Neural crest cell (in vitro differentiated cells): ENCODE measurements at places on chromosomes 3 and 15.
A peak's percentile ranks its signal among the peaks of the same experiment; 100 is the strongest.

DNA sequence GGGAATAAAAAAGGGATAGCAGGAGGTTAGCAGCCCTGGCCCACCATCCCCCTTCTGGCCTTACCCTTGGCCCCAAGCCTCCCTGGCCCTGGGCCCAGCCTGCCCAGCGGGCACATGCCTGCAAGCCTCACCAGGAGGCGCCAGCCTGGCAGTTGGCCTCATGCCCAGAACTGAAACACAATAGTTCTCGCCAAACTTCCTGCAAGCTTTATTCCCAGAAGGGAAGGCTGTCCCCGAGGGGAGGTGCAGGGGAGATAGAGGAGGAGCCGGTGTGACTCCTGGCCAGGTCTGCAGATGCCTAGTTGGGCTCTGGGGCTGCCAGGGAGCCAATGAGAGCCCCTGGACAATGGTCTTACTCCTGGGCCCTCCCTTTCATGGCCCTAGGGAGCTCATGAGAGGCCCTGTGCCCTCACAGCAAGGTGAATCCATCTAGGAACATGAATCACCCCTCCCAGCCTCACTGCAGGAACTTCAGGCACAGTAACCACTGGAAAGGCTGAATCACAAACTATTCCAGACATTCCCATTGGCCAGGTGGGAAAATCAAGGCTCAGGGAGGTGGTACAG, 4.0 kb downstream of the CCDC33 start:
- H3K36me3 ChIP-seq, result no peaks in the 10 kb centered on the region
- no peak overlapping the region for H3K27ac ChIP-seq
- no peak overlapping the region for H3K4me3 ChIP-seq
- DNase-seq, result no peak
- H3K27me3 ChIP-seq, result no peaks in the 10 kb centered on the region

- H3K4me3 ChIP-seq, result no peak overlapping the region
- H3K27ac ChIP-seq, result no peak overlapping the region
- peaks cover 16% of the 10 kb centered on the region for H3K4me1 ChIP-seq
- H3K36me3 ChIP-seq, result peaks cover 19% of the 10 kb centered on the region
Observed at GRCh38 chr3:193951859-193952258, 184.1 kb upstream of the HES1 start.

- H3K27me3 ChIP-seq, result no peaks in the 10 kb centered on the region
- no peak for DNase-seq
- peaks cover 14% of the 10 kb centered on the region for H3K4me1 ChIP-seq
- no peak overlapping the region for H3K27ac ChIP-seq
- peaks cover 11% of the 10 kb centered on the region for H3K36me3 ChIP-seq
Observed at GRCh38 chr15:74571191-74571590, 30.2 kb downstream of the ARID3B start.

DNA sequence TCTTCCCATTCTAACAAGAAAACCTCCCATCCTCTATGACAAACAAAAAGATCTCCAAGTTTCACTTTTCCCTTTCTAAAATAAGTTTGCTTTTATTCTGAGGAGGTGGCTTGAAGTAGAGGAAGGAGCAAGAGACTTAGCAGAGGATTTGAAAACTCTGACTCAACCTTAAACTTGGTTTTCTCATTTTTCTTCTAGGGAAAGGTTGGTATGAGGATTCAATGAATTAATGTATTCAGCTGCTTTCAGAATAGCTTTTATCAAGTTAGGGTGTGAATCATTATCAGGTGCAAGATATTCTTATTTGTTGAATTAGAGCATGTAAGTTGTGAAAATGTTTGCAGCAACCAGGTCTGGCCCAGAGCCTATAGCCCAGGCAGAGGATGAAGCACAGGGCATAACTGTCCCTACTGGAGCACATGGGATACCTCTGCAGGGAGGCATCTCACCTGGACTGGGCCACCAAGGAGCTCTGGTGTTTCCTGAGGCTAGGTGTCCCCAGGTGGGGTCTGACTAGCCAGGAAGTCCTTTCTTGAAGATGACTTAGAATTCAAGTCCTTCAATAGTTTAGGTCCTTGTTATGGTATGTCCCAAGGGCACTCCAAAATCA, 42.3 kb downstream of the SATB1 start:
- H3K36me3 ChIP-seq, result no peaks in the 10 kb centered on the region
- no peak for DNase-seq
- H3K27me3 ChIP-seq, result no peaks in the 10 kb centered on the region
- H3K4me3 ChIP-seq, result no peak overlapping the region

GRCh38 chr3:105394177-105394576, 27.5 kb downstream of the ALCAM start:
- DNase-seq, result no peak
- no peaks in the 10 kb centered on the region for H3K27me3 ChIP-seq
- no peak overlapping the region for H3K4me3 ChIP-seq
- peaks cover 9% of the 10 kb centered on the region for H3K36me3 ChIP-seq
- H3K27ac ChIP-seq, result no peak overlapping the region

DNA sequence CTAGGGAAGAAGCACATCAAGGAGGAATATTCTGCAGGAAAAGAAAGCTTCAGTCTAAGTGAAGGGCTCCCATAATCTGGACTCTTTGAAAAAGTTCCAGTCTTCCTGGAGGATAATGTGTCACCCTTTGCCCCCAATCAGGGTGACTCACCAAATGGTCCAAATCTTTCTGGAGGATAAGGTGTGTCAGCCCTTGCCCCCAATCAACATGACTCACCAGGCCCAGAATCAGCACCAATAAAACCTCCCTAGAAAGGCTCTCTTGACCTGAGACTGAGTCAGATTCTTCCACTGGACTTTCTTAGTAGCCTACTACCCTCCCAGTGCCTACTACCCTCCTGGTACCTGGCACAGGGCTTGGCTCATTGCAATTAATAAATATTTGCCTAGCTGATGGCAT, 9.5 kb upstream of the ARL14 start:
- H3K27me3 ChIP-seq, result no peaks in the 10 kb centered on the region
- DNase-seq, result no peak
- H3K27ac ChIP-seq, result no peak overlapping the region
- H3K4me1 ChIP-seq, result peaks cover 21% of the 10 kb centered on the region
- no peak overlapping the region for H3K4me3 ChIP-seq
- H3K36me3 ChIP-seq, result no peaks in the 10 kb centered on the region

GRCh38 chr15:59179717-59180116, 26.9 kb upstream of the LDHAL6B start:
- DNase-seq, result no peak
- no peak overlapping the region for H3K4me3 ChIP-seq
- H3K27ac ChIP-seq, result no peak overlapping the region
- H3K4me1 ChIP-seq, result peaks cover 8% of the 10 kb centered on the region

GRCh38 chr3:106805625-106806024, 571.6 kb upstream of the CCDC54 start:
- H3K27me3 ChIP-seq, result no peaks in the 10 kb centered on the region
- no peak overlapping the region for H3K4me3 ChIP-seq
- no peak overlapping the region for H3K27ac ChIP-seq
- no peak for DNase-seq
- H3K36me3 ChIP-seq, result no peaks in the 10 kb centered on the region

DNA sequence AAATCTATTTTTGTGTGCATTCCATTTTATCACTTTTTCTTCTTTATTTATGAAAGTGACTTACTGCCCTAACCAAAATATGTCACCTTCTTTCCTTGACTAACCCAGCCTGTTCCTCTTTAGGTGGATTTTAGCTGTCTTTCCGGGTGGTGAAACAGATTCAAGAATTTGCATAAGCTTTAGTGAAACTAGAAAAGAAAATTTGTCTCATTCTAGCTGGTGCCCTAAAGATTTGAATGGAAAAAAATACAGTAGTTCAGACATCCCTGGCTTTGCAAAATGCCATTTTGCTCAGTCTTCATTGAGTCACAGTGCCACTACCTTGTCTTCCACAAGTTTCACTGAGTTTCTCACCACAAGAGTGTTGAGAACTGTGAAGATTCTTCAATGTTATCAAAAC, 28.2 kb upstream of the CCDC50 start:
- H3K27me3 ChIP-seq, result no peaks in the 10 kb centered on the region
- H3K4me1 ChIP-seq, result peaks cover 18% of the 10 kb centered on the region
- H3K36me3 ChIP-seq, result no peaks in the 10 kb centered on the region
- no peak overlapping the region for H3K4me3 ChIP-seq

- H3K4me1 ChIP-seq, result peaks cover 43% of the 10 kb centered on the region
- peak overlapping the region; percentile 90 for H3K27ac ChIP-seq
- peak overlapping the region; percentile 95 for H3K4me3 ChIP-seq
- peaks cover 3% of the 10 kb centered on the region for H3K36me3 ChIP-seq
- H3K27me3 ChIP-seq, result no peaks in the 10 kb centered on the region
- DNase-seq, result no peak
Observed at GRCh38 chr3:37862903-37863815, 1.5 kb downstream of the CTDSPL start.

DNA sequence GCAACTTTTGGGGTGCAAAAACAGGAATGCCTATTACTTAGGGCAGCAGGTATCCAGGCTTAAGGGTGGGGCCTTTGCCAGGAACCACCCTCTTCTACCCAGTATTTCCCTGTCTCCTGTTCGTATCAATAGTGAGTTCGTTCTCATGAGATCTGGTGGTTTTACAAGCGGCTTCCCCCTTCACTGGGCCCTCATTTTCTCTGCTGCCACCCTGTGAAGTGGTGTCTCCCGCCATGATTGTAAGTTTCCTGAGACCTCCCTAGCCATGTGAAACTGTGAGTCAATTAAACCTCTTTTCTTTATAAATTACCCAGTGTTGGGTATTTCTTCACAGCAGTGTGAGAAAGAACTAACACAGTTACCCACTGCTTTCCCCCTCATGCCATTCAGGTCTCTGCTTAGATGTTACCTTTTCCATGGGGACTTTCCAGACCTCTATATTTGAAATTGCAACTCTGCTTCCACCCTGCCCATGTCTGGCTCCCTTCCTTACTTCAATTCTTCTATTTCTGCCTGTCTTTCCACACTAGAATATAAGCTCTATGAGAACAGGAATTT, 23.9 kb upstream of the TRA2B start:
- H3K36me3 ChIP-seq, result peaks cover 3% of the 10 kb centered on the region
- no peak for DNase-seq
- no peak overlapping the region for H3K27ac ChIP-seq
- no peaks in the 10 kb centered on the region for H3K4me1 ChIP-seq
- no peaks in the 10 kb centered on the region for H3K27me3 ChIP-seq

DNA sequence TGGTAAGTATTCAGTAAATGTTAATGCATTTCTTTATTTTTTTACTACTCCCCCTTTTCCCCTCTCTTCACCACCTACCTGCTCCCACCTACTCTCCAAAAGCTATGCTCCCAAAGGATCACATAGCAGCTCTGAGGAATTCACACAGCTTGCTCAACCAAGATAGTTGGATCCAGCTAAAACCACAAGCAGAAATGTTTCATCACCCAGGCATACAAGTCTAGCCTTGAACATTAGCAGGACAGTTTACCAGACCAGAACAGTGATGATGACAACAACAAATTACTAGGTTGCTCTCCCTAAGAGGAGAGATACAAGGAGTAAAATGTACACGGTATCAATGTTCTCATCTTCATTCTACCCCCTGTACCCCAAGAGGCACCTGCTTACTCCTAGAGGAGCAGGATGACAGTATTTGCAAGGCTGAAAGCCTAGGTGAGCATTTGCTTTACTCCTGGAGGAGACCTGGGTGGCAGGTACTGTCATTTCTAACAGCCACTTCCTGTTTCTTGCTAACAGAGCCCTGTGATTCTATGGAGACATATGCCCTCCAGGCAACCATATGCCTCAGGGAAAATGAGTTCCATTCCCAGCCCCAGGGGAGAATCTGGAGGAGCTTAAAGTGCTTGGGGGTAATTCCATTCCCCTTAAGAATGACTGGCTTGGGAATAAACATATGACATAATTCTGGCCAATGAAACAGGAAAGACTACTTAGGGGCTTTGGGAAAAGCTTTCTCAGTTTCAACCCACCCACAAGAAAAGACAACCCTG, 237.5 kb downstream of the NTRK3 start:
- peaks cover 42% of the 10 kb centered on the region for H3K27me3 ChIP-seq
- no peak overlapping the region for H3K27ac ChIP-seq
- H3K4me3 ChIP-seq, result no peak overlapping the region
- DNase-seq, result no peak
- peaks cover 3% of the 10 kb centered on the region for H3K4me1 ChIP-seq

- no peaks in the 10 kb centered on the region for H3K36me3 ChIP-seq
- H3K4me1 ChIP-seq, result no peaks in the 10 kb centered on the region
- no peak overlapping the region for H3K27ac ChIP-seq
- H3K4me3 ChIP-seq, result no peak overlapping the region
Observed at GRCh38 chr3:79729096-79729495, 38.7 kb downstream of the ROBO1 start.

- H3K4me1 ChIP-seq, result no peaks in the 10 kb centered on the region
- H3K4me3 ChIP-seq, result no peak overlapping the region
- no peaks in the 10 kb centered on the region for H3K27me3 ChIP-seq
- H3K36me3 ChIP-seq, result no peaks in the 10 kb centered on the region
Observed at GRCh38 chr3:69425249-69425648, 39.4 kb upstream of the FRMD4B start.

DNA sequence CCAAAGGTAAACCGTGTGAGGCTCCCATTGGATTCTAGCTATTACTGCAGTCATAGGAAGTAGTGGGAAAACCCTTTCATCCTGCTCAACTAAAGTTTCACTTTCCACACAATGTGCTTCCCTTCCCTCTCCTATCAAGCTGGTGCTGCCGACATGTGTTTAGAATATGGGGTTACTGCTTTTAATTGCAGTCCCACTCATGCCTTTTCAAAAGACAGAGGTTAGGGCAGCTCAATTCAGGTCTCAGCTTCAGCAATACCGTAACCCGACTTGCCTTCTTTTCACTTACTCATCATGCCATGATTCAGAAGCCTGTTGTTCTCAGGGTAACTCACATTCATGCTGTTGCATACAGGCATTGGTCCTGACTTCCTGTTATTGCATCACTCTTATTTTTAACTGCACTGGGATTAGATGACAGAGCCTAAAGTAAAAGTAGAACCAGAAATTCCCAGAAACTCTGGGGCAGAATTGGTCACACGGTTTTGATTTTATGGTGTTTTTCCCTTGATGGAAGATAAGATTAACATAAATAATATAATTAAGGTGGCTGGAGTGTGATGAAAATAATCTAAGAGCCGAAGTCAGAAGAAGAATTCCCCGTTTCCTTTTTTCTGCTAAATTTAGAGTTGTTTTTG, 45.7 kb downstream of the C2CD4B start:
- no peak for DNase-seq
- H3K36me3 ChIP-seq, result no peaks in the 10 kb centered on the region
- H3K27ac ChIP-seq, result no peak overlapping the region
- no peak overlapping the region for H3K4me3 ChIP-seq
- no peaks in the 10 kb centered on the region for H3K27me3 ChIP-seq
- H3K4me1 ChIP-seq, result peaks cover 14% of the 10 kb centered on the region

DNA sequence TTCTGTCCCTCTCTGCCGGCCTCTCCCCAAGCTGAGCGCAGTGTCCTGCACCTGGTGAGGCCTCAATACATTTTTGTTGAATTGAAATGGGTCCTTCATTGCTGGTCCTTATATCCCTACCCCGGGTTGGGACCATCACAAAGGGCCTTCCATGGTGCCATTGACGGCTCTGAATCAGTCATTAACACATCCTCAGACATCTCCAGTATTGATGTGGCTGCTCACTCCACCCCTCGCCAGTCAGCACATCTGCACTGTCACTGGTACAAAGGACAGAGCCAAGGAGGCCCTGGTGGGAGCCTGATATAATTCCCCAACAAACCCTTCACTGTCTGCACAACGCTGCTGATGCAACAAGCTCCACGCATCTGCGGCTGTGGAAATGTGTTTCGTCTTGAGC, 191.6 kb upstream of the TOPAZ1 start:
- H3K4me1 ChIP-seq, result peaks cover 20% of the 10 kb centered on the region
- no peak overlapping the region for H3K27ac ChIP-seq
- no peak overlapping the region for H3K4me3 ChIP-seq
- no peak for DNase-seq

GRCh38 chr15:45136378-45136764, 6.6 kb downstream of the DUOX1 start:
- H3K27me3 ChIP-seq, result peaks cover 56% of the 10 kb centered on the region
- peak overlapping the region; percentile 35 for H3K27ac ChIP-seq
- H3K4me1 ChIP-seq, result no peaks in the 10 kb centered on the region
- no peak overlapping the region for H3K4me3 ChIP-seq
